ENCODE measurements at places on chromosomes 6 and 20. TPM values are rescaled to one million over a fixed set of nuclear protein-coding genes. Genes with fewer than 3 reads are reported as not detected.

DNA sequence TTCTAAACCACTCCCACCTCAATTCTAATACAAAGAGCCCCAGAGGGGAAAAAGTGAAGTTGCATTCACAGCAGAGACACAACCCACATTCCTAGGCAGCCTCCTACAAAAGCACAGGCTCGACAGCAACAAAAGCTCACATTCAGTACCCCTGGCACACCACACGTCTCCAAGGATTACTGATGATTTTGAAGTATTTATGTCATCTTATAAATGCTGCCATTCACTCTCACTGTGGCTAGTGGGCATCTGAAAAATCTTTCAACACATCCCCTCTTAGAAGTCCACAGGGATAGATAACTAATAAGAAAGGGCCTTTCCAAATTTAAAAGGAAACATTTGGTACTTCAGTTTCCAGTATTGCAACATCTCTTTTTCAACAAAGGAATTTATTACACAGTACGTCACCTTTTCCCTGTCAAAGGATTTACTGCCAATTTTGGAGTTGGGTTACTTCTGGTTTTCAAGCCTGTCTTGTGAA, 146.7 kb downstream of the TASP1 start:
- DNase-seq: peak; percentile 43

DNA sequence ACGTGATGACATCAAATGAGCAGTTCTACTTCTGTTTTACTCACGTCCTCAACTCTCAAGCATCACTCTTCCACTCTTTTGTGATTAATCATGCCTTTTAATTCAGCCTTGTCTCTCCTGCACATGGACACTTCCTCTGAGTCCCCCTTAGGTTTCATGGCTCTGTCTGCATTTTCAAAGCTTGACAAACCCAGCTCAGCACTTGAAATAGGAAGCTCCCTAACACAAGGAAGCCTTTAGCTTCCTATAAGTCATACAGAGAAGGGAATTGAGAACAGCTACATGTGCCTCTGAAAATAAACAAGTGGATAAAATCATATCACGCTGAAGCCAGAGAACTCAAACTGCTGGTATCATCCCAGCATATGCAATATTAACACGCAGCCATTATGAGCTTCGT, 21.2 kb downstream of the KIF16B start:
- DNase-seq: no peak

- no peak for DNase-seq
These were observed 4.1 kb upstream of the EFHC1 start for GRCh38 chr6:52415917-52416628.

DNA sequence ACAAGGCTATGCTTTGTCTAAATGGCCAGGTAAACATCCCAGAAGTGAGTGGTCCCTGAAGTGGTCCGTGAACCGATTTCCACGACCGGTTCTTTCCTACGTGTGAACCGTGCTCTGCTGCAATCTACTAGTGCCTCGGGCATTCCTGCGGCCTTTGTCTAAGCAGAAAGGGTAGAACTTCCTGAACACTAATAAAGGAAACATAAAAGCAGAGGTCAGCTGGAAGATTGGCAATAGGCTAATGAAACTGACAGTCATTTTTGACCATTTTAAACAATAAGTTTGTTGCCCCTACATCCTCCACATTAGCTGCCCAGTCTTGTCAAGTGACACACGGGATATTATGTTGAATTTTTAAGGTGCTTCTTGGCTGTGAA, 410.0 kb downstream of the PLCB1 start:
- DNase-seq: no peak

TCP11 gene
- polyA plus RNA-seq: 0.34 TPM
